T-helper 2 cell treated with Interferon-gamma antibody and Interleukin-4, amounts not matched to agents 5 μg/mL and 100 μg/mL, for 36 hours (primary cell): ENCODE measurements at places on chromosomes 6 and 20.

- no peak for DNase-seq
Measured at GRCh38 chr6:18405477-18406293, 18.5 kb downstream of the RNF144B start.

DNA sequence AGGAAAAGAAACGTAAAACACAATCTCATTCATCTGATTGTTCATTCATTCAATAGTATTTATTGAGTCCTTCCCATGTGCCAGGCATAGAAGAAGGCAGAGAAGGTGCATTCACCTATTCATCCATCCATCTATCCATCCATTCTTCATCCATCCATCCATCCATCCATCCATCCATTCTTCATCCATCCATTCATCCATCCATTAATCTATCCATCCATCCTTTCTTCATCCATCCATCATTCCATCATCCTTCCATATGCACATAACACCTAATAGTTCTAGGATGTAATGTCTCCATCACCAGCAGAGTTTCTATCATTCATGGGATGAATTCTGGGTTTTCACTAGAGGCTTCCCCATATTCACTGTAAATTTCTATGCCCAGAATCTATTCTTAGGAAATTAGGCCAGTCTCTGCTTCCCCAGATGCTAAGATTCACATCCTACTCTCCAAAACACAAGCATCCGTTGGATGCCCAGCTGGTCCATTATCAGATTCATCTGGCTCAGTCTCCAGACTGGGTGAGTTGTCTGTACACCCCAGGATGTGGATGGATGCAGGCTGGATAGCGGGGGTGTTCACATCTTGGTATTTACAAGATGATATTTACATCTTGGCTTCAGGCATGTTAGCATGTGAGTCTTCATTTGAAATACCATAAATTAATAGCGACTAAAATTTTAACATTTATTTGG is 517.7 kb upstream of the SULF2 start:
- no peak for DNase-seq

DNA sequence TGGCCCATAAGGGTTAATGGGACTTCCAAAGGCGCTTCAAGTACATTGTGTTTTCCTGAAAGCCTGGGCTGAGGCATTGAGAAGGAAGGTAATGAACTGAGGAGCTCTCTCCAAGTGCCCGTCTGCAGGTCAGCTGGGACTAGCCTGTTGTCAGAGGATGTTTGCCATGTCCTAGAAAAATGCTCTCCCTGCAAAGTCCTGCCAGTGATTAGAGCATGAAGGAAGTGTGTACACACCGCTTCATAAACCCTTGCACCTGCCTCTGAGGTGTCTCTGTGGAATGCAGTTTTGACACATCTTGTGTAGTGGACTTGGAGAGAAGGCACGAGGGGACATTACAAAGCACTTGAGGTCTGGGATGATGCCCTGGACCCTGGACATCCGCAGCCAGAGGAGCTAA is 506.7 kb downstream of the KIF16B start:
- no peak for DNase-seq

DNA sequence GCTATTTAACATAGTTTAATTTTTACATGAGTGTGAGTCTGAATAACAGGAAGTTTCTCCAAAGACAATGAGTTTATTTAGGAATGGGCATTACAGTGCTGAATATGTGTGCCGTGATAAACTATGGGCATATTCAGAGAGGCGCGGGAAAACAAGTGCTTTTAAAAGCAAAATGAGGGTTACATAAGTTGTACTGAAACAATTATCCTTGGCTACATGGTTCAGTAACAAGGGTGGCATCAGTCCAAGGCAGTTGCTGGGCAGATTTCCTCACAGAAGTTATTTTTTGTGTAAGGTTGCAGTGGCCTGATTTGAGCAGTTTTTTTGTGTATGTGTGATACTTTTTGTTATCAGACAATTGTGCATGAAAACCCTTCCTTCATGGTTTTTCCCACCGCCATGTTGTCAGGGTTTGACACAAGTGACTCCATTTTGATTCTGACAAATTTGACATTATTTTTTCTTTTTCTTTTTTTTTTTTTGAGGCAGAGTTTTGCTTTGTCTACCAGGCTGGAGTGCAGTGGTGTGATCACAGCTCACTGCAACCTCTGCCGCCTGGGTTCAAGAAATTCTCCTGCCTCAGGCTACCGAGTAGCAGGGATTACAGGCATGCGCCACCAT is 22.3 kb upstream of the PXDC1 start:
- no peak for DNase-seq

GRCh38 chr6:164693944-164694343 is 615.5 kb downstream of the C6orf118 start:
- DNase-seq: no peak

GRCh38 chr6:70421509-70421908 is 8.2 kb downstream of the FAM135A start:
- DNase-seq: no peak
